ENCODE measurements at places on chromosomes 2 and 18.

DNA sequence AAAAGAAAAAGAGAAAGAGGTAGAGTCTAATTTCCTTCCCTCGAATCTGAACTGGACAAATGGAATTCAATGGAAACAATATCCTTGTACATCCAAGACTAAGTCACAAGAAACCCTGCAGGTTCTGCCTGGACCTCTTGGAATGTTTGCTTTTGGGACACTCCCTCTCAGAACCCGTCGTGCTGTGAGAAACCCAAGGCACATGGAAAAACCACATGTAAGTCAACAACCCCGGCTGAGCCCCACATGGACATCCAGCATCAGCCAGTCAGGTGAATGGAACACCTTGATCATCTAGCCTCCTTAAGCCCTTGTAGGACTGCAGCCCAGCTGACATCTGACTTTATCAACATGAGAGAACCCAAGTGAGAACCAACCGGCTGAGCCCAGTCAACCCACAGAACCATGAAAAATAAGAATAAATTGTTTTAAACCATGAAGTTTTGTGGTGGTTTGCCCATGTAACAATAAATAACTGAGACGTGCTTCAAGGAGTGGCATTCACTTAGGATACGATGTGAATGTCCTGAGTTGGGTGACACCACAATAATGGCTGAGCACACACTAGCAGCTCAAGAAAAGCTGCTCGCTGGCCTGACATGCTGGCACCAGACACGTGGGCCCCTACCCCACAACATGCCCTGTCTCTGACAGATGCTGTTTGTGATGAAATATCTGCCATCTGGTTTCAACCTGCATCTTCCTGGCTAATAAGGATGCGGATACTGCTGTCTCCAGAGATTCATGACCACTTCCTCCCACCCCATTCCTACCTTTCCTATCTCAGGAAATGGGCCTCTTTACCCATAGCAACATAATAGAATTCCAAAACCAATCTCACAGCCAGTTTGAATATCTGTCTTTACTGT is 28.8 kb downstream of the PKDCC start:
- DNase-seq = no peak

DNA sequence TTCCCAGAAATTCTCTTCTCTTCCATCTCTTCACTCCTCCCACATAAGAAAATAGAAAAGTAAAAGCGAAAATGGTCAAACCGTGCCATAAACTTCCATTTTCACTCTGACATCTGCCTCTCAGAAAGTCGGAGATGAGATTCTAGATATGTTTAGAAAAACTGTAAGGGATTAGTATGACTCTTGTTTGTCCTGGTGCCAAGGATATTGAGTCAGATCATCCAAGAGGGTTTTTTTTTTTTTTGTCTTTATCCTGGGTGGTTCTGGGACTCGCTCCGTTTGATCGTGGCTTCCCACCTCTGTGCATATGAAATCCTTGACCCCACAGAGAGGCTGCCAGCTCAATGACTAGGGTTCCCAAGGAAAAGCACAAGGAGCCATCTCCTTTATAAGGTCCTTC is 17.3 kb downstream of the EN1 start:
- DNase-seq = no peak

DNA sequence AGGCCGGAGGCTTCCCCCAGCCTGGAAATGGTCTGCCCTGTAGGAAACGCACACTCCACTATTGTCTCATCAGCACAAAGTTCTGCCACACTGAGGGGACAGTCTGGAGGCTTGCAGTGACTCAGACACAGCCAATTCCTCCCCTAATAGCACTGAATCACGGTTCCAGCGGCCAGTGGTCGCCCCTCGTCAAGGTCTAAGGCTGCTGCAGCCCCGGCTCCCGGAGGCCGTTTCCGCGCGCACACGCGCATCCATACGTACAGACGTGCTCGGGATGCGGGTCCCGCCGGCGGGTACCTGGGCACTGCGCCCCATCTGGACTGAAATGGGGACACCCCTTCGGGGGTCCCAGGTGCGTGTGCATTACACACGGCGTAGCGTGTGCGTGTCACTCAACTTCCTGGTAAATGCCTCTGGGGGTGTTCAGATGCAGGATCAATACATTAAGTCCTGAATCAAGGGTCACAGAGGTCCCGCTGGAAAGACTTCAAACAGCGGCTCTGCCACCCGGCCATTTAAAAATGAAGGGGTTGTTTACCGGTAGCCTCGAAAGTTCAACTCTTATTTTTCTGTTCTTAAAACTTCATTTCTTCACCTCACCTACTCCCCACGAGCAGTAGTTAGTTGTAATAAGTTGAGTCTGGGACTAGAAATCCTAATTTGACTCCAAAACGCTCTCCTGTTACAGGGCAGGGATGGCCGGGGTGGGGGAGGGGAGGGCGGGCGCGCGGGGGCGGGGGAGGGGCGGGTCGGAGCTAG is 572 bp upstream of the ZNF516 start:
- no peak for DNase-seq

GRCh38 chr2:48207851-48208250 is 301.6 kb upstream of the FBXO11 start:
- DNase-seq = no peak
